Stimulated activated CD4-positive, alpha-beta T cell treated with anti-CD3 and anti-CD28 coated beads, TNF-alpha, amount 100 ng/mL, for 48 hours (primary cell): ENCODE measurements at places on chromosomes 2 and 18.
A peak's percentile ranks its signal among the peaks of the same experiment; 100 is the strongest.

DNA sequence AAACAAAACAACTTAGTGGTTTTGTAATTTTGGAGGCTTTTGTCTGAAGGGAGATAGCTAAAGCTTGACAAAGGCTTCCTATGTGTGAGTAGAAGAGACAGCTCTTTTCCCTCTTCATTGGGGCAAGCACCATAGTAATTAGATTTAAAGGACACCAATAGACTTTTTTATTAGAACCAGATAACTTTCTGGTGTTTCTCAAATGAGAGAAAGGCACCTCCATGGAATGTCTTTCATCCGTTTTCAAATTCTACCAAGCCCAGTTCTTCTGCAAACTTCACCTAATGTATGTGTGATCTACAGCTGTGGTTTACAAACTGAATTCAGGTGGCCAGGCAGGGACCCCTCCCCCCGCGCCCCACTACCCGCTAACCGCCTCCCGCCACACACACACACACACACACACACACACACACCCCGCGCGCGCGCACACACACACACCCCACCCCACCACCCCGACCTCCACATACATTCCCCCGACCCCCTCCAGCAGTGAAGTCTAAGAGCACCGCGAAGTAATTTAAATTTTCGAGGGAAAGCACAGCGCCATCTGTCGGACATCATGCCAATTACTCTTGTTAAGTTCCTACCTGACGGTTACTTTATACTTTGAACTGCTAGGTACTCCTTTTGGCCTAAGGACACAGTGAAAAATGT, 31.6 kb upstream of the PPP1R1C start:
- DNase-seq = peak; percentile 28

GRCh38 chr2:177433402-177433801, 40.8 kb downstream of the AGPS start:
- DNase-seq = no peak

DNA sequence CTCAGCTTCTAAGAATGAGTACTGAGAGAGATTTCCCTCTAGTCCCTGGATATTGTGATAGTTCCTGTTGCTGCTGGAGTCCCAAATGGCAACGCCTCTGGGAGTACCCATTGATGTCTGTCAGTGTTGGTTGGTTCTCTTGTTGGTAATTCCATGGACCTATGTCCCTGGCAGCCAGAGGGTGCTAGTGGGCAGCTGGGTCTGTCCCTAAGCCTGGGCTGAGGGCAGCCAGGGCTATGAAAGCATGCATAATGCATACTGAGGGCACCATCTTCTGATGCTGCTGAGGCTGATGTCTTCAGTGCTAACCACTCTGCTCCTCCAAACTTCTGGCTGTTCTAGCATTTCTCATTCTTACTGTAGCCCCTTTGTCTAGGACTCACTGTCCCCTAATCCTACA, 35.9 kb downstream of the NABP1 start:
- DNase-seq = no peak

DNA sequence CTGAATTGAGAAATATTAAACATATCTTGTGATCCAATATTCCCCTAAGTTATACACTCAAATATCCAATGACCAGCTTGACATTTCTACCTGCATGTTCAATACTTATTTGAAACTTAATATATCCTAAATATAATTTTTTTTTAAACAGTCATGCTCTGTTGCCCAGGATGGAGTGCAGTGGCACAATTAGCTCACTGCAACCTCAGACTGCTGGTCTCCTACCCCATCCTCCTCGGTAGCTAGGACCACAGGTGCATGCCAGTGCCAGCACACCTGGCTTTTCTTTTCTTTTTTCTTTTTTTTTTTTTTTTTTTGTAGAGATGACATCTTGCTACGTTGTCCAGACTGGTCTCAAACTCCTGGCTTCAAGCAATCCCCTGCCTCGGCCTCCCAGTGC, 4.2 kb downstream of the KYNU start:
- no peak for DNase-seq

- DNase-seq = no peak
Measured at GRCh38 chr18:10743766-10744165, 217.9 kb downstream of the NAPG start.

DNA sequence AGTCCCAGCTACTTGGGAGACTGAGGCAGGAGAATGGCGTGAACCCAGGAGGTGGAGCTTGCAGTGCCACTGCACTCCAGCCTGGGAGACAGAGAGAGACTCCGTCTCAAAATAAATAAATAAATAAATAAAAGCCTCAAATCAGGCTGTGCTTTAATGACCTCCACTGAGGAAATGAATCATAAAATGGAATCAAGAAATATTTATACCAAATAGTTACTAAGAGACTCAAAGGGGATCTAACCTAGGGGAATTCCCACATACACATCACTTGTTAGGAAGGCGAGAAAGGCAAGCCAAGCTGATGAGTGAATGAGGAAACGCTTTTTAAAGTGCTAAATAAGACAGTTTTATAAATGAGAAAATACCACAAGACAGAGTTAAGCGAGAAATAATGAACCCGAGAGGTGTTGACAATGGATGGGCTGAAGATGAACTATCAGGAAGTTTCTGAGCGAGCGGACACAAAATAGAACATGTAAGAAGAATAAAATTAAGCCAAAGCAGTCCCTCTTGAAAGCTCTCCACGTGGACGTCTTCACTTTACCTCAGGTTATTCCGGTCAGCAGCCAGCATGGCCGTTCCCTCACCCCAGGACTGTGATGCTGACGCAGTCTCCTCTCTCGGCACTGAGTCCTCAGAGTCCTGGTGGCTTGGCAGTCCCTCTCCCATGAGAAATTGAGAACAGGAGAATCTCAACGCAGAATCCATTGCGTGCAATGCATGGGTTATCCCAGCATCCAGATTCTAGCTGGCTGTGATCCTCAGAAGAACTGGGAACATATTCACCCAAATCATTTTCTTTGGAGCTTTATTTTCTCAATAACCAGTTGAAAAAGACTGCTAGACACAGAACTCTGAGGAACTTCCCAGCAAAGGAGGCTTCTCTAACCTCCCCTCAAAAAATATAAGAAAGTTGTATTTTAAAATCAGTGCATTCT, 22.3 kb downstream of the PXDN start:
- no peak for DNase-seq

- DNase-seq = no peak
Measured at GRCh38 chr2:176854878-176855277, 357.7 kb upstream of the HNRNPA3 start.

DNA sequence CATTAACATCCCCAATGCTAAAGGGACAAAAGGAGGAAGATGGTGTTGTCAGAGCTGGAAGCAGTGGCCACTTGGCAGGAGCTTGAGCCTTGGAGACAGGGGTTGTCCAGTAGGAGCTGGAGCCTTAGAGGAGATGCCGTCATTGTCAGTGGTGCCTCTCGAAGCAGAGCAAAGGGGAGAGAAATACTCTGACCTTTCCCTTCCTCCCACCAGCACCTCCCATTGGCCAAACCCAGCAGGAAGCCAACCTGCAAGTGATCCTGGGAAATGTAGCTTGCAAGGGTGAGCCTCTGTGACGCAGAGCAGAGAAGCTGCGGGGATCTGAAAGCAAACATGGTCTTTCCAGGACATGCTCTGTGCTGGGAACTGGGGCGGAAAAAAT, 33.7 kb upstream of the MRPL19 start:
- no peak for DNase-seq

GRCh38 chr2:191215666-191216065, 29.5 kb upstream of the MYO1B start:
- no peak for DNase-seq

DNA sequence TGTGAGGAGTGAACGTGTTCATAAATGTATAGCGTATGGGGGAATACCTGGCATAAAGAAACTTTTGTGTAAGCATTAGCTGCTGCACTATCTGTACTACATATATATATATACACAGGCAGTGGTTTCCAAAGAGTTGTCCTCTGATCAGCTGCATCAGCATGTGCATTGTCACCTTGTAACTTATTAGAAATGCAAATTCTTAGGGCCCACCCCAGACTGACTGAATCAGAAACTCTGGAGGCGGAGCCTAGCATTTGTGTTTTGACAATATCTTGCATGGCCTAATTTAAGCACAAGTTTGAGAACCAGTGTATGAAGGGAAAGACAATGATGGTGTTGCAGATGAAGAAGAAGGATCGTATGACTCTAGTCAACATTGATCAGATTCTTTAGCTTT, 299.5 kb downstream of the CCDC102B start:
- DNase-seq = no peak
